ENCODE measurements at places on chromosomes 12 and 14. TPM values are rescaled to one million over a fixed set of nuclear protein-coding genes. Genes with fewer than 3 reads are reported as not detected.
A peak's percentile ranks its signal among the peaks of the same experiment; 100 is the strongest.

GRCh38 chr14:88289996-88290395 lies 33.1 kb downstream of the KCNK10 start:
- H3K4me3 ChIP-seq, result no peak overlapping the region
- H3K27ac ChIP-seq, result no peak overlapping the region
- no peaks in the 10 kb centered on the region for H3K4me1 ChIP-seq
- H3K27me3 ChIP-seq, result peaks cover 3% of the 10 kb centered on the region
- H3K36me3 ChIP-seq, result no peaks in the 10 kb centered on the region

GRCh38 chr12:68425998-68426397 lies 93.8 kb upstream of the MDM1 start:
- peak overlapping the region; percentile 30 for H3K27ac ChIP-seq
- peak overlapping the region; percentile 20 for H3K4me3 ChIP-seq
- H3K36me3 ChIP-seq, result no peaks in the 10 kb centered on the region
- peaks cover 41% of the 10 kb centered on the region for H3K4me1 ChIP-seq
- H3K27me3 ChIP-seq, result peaks cover 1% of the 10 kb centered on the region
- DNase-seq, result peak; percentile 61

GRCh38 chr14:63523735-63524426 lies 19.3 kb downstream of the PPP2R5E start:
- H3K36me3 ChIP-seq, result peaks cover 17% of the 10 kb centered on the region
- no peaks in the 10 kb centered on the region for H3K4me1 ChIP-seq
- DNase-seq, result no peak
- H3K27ac ChIP-seq, result no peak overlapping the region

- peaks cover 20% of the 10 kb centered on the region for H3K4me1 ChIP-seq
- peak overlapping the region; percentile 14 for H3K4me3 ChIP-seq
- H3K27me3 ChIP-seq, result no peaks in the 10 kb centered on the region
- no peaks in the 10 kb centered on the region for H3K36me3 ChIP-seq
- H3K27ac ChIP-seq, result 0 out of 2 replicates have a peak overlapping the region, but pooled peaks have one; percentile 22
- no peak for DNase-seq
These were observed 11.5 kb downstream of the LIMA1 start for GRCh38 chr12:50271724-50272247.

- H3K4me3 ChIP-seq, result no peak overlapping the region
- H3K4me1 ChIP-seq, result no peaks in the 10 kb centered on the region
- H3K36me3 ChIP-seq, result no peaks in the 10 kb centered on the region
These were observed 73.1 kb downstream of the RESF1 start for GRCh38 chr12:32032205-32032810.

DNA sequence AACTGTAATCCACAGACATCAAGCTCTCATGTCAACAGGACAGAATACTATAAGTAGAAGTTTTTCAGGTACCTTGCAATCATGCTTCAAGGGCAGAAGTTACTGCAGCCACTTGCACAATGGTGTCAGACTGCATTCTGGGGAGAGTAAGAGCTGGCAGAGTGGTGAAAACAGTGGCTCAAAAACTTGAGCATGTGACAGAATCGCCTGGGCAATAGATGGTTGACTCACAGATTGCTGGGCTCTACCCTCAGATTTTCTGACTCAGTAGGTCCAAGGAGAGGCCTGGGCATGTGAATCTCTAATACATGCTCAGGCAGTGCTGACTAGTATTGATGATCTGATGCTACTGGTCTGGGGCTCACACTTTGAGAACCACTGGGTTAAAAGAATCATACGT lies 187.8 kb downstream of the TBX5 start:
- no peak overlapping the region for H3K27ac ChIP-seq
- DNase-seq, result no peak
- H3K27me3 ChIP-seq, result peaks cover 18% of the 10 kb centered on the region
- no peak overlapping the region for H3K4me3 ChIP-seq

GRCh38 chr14:33435911-33436689 lies 497.4 kb downstream of the NPAS3 start:
- H3K36me3 ChIP-seq, result no peaks in the 10 kb centered on the region
- no peak overlapping the region for H3K4me3 ChIP-seq
- no peaks in the 10 kb centered on the region for H3K27me3 ChIP-seq
- H3K27ac ChIP-seq, result no peak overlapping the region

- H3K27ac ChIP-seq, result no peak overlapping the region
- peak; percentile 87 for DNase-seq
- H3K4me1 ChIP-seq, result peaks cover 29% of the 10 kb centered on the region
These were observed 31.1 kb downstream of the CCDC177 start for GRCh38 chr14:69543341-69544115.

DNA sequence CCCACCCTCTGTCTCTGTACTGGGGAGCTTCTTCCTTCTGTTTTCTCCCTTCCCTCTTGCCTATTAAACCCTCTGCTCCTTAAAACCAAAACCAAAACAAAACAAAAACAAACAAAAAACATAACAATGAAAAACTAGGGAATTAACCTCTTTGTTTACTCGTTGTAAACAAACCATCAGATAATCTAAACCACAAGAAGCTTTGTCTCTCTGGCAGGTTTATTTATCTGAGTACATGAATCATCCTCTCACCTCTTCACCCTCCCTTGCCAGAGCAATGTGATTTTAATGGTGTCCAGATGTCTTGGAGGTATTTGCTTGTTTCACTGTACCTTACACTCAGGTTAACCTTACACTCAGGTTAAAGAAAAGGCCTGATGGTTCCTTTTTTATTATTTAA lies 66.1 kb downstream of the DYRK2 start:
- peak overlapping the region; percentile 30 for H3K27ac ChIP-seq
- DNase-seq, result peak; percentile 46
- H3K36me3 ChIP-seq, result peaks cover 10% of the 10 kb centered on the region
- H3K27me3 ChIP-seq, result no peaks in the 10 kb centered on the region

DNA sequence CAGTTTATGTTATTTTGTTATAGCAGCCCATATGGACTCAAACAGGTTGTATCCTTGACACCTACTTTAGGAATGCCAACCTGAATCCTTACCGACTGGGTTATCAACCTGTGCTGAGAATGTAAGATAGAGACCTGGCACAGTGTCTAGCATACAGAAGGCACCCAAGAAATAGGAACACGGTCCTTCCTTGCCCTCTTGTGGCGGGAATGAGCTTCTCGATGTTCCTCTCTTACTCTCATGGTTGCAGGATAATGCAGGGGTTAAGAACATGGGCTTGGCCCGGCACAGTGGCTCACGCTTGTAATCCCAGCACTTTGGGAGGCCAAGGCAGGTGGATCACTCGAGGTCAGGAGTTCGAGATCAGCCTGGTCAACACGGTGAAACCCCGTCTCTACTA lies 6.5 kb downstream of the C12orf43 start:
- H3K4me1 ChIP-seq, result peaks cover 2% of the 10 kb centered on the region
- H3K4me3 ChIP-seq, result no peak overlapping the region
- H3K27me3 ChIP-seq, result no peaks in the 10 kb centered on the region
- DNase-seq, result peak; percentile 40

DNA sequence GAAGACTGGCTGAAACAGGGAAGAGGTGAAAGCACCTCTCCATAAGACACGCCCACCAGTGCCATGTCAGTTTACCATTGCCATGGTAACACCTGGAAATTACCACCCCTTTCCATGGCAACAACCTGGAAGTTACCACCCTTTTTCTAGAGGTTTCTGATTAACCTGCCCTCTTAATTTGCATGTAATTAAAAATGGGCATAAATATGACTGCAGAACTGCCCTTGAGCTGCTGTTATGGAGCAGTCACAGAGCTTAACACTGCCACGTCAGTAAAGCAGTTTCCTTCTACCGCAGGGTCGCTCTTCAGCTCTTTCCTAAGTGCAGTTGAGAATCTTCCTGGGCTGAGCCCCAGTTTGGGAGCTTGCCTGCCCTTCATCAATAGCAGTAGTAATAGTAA lies 55.2 kb downstream of the RASSF3 start:
- no peaks in the 10 kb centered on the region for H3K36me3 ChIP-seq
- DNase-seq, result no peak
- H3K27ac ChIP-seq, result no peak overlapping the region
- H3K27me3 ChIP-seq, result peaks cover 1% of the 10 kb centered on the region
- peaks cover 30% of the 10 kb centered on the region for H3K4me1 ChIP-seq

DNA sequence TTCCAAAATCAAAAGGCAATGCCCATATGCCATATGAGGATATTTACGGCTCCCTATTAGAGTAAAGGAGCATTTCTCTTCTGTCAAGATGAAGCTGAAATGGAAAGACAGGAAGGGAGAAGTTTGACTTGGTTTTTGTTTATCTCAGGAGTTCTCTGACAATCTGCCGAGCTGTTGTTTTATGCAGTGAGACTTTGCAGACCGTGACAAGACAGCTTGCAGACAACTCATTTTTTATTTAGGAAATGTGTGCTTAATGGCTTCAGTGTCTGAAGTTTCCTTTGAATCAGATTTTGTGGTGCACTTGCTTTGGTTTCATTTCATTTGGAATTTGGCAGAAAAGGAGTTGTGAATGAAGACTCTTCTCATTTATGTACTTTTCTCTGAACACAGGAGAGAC lies 145.4 kb downstream of the C12orf50 start:
- no peaks in the 10 kb centered on the region for H3K27me3 ChIP-seq
- no peak overlapping the region for H3K4me3 ChIP-seq
- H3K4me1 ChIP-seq, result no peaks in the 10 kb centered on the region
- no peak for DNase-seq

- H3K4me1 ChIP-seq, result peaks cover 56% of the 10 kb centered on the region
- no peak for DNase-seq
- no peaks in the 10 kb centered on the region for H3K27me3 ChIP-seq
- peak overlapping the region; percentile 38 for H3K27ac ChIP-seq
These were observed 2.0 kb upstream of the ZNF385A start for GRCh38 chr12:54386403-54387113.

DNA sequence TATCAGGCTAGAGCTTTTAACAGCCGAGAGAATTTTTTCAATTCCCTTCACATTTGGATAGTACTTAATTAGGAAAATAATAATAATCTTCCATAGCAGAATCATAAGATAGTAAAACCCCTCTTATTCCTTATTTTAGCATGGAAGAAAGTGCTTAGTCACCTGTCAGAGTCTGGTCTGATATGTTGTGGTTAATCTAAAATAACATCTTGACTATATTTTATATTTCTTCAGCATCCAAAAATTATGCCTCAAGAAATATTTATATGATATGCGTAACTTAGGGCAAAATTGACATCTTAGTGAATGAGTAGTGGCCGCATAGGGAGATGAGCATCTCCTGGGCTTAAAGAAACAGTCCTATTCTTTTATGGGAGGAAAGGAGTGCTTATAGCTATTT lies 12.8 kb downstream of the CHURC1 start:
- peaks cover 15% of the 10 kb centered on the region for H3K36me3 ChIP-seq
- no peak overlapping the region for H3K4me3 ChIP-seq
- no peaks in the 10 kb centered on the region for H3K4me1 ChIP-seq
- no peaks in the 10 kb centered on the region for H3K27me3 ChIP-seq

DNA sequence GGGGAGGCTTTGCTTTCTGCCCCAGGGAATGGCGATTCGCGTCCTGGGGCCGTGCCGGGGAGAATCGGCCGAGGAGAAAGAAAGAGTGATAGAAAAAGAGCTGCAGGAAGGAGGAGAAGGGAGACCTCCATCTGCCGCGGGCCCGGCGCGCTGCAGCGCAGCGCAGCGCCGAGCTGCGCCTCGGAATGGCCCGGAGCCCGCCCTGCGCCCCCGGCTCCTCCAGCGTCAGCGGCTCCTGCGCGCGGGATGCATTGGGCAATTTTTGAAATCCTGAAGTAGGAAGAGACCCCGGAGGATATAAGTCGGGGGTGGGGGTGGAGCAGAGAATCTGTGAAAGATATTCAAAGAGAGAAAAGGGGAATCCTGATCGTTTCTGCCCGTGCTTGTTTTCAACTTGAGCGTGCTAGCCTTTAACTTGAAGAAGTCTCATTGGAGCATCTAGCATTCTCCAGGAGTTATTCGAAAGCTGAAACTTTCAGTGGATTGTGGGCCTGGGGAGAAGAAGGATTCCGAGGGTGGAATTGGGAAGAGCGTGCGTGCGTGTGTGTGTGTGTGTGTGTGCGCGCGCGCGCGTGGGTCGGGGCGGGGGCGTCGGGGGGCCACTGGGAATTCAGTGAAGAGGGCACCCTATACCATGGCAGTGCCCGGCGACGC lies 441 bp downstream of the PDE3A start:
- H3K27me3 ChIP-seq, result peaks cover 21% of the 10 kb centered on the region
- H3K36me3 ChIP-seq, result no peaks in the 10 kb centered on the region
- no peak for DNase-seq
- peak overlapping the region; percentile 86 for H3K4me3 ChIP-seq

DNA sequence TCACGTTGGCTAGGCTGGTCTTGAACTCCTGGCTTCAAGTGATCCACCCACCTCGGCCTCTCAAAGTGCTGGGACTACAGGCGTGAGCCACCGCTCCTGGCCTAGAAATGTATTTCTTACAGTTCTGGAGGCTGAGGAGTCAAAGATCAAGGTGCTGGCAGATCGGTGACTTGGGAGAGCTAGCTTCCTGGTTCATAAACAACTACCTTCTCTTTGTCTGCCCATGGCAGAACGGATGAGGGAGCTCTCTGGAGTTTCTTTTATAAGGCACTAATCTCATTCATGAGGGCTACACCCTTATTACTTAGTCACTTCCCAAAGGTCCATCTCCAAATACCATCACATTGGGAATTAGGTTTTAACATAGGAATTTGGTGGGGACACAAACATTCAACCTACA lies 38.9 kb downstream of the SLC17A8 start:
- H3K27me3 ChIP-seq, result no peaks in the 10 kb centered on the region
- no peaks in the 10 kb centered on the region for H3K4me1 ChIP-seq
- H3K27ac ChIP-seq, result no peak overlapping the region
- H3K4me3 ChIP-seq, result no peak overlapping the region
- DNase-seq, result no peak

GRCh38 chr12:96143392-96143791 lies 50.8 kb upstream of the ELK3 start:
- H3K4me1 ChIP-seq, result peaks cover 46% of the 10 kb centered on the region
- H3K27me3 ChIP-seq, result no peaks in the 10 kb centered on the region
- DNase-seq, result no peak
- H3K36me3 ChIP-seq, result 0 out of 2 replicates have a peak, but pooled peaks cover 4% of the 10 kb centered on the region

DNA sequence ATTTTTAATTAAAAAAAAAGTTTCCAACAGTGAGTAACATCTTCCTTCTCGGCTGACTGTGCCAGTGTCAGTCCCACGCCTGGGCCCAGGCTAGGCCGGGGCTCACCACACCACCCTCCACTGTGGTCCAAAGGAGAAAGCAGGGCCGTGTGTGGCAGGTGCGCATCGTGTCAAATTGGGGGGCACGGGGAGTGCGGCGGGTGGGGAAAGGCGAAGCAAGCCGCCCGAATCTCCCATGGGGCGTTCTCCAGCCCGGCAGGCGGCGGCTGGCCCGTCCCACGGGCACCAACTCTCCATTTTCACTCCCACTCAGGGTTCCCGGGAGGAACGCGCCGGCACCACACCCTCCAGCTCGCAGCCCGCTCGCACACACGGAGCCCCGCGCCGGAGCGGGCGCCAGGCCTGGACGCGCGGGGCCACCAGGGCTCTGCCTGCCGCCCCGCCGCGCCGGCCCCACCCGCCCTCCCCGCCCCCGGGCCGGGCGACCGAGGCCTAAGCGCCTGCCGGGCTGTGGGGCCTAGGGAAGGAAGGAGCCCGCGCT lies 604 bp downstream of the EEA1 start:
- H3K4me3 ChIP-seq, result peak overlapping the region; percentile 96
- H3K27ac ChIP-seq, result peak overlapping the region; percentile 91
- peaks cover 2% of the 10 kb centered on the region for H3K27me3 ChIP-seq
- peaks cover 43% of the 10 kb centered on the region for H3K4me1 ChIP-seq
- no peak for DNase-seq

SRGAP1 gene
- 45.8 TPM for total RNA-seq

CDK2 gene
- total RNA-seq, result 59.0 TPM

BCL11B gene
- total RNA-seq, result not detected

KSR2 gene
- total RNA-seq, result 0.16 TPM

ZNF140 gene
- 8.1 TPM for total RNA-seq

EFCAB11 gene
- total RNA-seq, result 5.9 TPM

SIX1 gene
- 5.2 TPM for total RNA-seq

TCL1A gene
- not detected for total RNA-seq

CD163L1 gene
- 8.2 TPM for total RNA-seq

C14orf93 gene
- total RNA-seq, result 2.3 TPM

FAM90A1 gene
- not detected for total RNA-seq

SYCP3 gene
- 0.07 TPM for total RNA-seq

HPD gene
- total RNA-seq, result not detected

GALNT8 gene
- total RNA-seq, result not detected

All from HFFc6 (cell line).